ENCODE measurements at places on chromosomes 6 and 20.

DNA sequence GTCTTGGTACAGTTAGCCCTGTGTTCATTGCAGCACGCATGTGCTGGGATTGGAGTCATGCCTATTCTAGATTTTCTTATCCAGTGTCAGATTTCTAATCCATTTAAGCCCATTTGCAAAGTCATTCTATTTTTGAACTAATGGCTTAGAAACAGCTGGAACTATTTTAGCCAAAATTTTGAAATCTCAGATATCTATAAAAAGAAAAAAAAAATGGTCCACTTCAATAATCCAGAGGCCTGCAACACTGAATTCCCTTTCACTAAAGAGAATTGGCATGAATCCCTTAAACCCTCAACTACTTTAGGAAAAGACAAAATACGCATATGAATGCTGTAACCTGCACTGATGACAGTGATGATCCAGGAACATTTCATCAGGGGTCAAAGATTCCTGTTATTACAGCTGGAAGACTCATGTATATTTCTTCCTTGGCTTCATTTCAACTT lies 1.5 kb downstream of the COL21A1 start:
- no peak for DNase-seq

DNA sequence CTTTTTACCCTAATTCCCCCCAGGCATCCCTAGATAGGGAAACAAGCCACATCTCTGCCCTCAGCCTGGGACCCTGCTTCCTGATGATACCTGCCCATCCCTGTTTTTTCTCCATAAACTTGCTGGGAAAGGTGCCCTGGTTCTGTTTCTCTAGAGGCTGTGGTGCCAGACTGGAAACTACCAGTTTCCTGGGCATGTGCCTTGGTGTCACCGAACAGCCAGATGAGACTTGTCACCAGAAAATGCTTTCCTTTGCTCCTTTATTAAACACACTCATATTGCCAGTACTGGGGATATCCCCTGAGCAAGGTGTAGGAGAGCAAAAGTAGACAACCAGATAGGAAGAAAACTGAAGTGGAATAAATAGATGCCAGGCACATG lies 16.8 kb downstream of the SRSF3 start:
- DNase-seq: no peak

DNA sequence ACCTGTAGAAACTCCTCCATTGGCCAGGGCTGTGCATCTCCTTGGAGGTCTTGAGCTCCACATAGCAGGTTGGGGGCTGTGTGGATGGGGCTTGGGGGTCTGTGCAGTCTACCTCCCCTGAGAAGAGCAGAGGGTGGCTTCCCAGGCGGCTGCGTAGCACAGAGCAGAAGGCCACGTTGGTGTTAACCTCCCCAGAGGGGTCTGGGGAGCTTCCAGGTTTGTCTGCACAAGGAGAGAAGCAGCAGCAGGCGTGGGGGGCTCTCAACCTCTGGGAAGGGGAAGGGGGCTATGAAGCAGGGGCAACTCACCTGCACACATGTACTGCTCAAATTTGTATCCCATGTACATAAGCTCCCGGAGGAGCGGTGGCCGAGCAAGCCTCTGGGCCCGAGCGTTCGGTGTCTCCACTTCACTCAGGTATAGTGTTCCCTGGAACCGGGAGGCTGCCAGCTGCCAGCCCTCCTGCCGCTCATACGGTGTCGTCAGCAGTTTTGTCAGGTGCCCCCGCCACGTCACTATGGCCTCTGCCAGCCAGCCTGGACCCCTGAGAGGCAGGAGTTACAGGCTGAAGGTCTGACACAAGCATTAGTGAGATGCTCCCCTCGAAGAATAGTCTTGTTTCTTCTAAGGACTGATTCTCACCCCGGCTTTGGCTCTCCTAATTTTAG lies 1.2 kb downstream of the DXO start:
- no peak for DNase-seq

DNA sequence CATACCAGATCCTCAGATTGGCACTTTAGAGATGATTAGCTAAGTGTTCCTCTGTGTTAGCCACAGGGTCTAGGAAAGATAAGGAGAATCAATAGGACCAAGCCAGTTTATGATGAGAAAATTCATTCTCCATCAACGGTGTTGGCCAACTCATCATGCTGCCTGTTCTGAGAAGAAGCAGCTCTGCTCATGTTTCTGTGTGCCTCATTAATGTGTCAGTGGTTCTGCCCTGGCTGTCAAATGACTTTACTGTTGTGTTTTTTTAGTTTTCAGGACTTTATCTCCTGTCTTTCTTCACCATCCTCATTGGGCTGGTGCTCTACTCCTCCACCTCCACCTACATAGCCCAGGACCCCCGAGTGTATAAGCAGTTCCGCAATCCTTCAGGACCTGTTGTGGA lies 234.3 kb upstream of the PLN start:
- DNase-seq: no peak

DNA sequence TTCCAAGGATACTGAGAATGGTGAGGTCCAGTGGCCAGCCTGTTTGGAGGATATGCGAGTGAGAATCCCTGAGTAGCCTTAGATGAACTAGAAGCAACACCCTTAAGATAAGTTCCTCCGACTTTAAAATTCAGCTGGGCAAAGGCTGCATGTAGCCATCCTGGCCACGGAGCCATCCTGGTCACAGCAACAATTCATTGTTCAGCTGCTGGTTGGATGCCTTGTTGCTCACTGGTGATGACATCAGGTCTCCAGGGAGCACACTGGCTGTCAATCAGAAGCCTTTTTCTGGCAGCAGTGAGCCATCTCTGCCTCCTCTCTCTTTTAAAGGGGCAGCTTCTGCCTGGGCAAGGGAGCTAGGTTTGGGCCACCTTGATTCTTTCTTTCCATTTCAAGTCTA lies 22.4 kb upstream of the RIMS4 start:
- peak; percentile 34 for DNase-seq

DNA sequence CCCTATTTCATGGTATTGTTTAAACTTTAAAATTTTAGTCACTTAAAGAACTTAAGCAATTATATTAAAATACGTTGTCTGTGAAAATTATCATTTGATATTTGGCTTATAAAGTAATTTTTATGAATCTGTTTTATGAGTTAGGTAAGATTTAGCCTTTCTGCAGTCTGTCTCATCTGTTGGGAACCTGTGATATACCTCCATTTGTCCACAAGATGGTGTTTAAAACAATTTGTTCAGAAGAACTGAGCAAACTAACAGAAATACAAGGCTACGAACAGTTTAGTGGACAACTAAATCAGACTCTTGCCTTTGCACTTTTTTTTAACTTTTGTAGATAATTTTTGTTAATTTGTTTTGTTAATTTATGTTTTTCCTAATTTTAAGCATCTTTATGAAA lies 92.4 kb downstream of the COL9A1 start:
- no peak for DNase-seq

- DNase-seq: no peak
Observed at GRCh38 chr20:25061103-25061799, 3.3 kb upstream of the ACSS1 start.

- DNase-seq: no peak
Observed at GRCh38 chr6:21027507-21027906, 493.2 kb downstream of the CDKAL1 start.

DNA sequence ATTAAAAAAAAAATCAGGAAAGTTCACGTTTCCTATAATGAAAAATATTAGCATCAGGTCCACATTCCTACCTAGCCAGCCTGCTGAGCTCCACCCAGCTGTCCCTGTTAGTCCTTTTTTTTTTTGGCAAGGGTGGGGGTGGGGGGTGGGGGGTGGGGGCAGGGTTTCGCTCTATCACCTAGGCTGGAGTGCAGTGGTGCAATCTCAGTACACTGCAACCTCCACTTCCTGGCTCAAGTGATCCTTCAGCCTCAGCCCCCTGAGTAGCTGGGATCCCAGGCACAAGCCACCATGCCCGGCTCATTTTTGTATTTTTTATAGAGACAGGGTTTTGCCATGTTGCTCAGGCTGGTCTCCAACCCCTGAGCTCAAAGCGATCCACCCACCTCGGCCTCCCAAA lies 7.5 kb upstream of the SLC2A10 start:
- no peak for DNase-seq

- DNase-seq: no peak
Observed at GRCh38 chr6:82138075-82138791, 109.3 kb downstream of the IBTK start.

- DNase-seq: no peak
Observed at GRCh38 chr6:168181876-168182275, 102.9 kb upstream of the FRMD1 start.

DNA sequence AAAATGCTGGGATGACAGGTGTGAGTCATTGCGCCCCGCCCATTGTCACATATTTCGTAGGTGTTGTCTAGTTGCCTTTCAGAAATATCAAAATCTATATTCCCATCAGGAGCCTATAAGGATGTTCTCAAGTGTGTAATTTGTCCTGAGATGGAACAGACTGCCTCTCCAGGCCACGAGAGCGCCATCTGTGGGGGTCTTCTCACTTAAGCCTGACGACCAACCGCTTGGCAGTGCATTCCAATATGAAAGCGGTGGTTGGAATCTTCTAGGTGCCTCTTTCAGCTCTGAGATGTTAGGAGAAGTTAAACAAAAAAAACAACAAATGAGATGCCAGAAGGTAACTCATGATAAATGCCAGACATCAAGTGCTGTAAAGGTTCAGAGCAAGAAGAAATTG lies 488.5 kb downstream of the QKI start:
- no peak for DNase-seq

DNA sequence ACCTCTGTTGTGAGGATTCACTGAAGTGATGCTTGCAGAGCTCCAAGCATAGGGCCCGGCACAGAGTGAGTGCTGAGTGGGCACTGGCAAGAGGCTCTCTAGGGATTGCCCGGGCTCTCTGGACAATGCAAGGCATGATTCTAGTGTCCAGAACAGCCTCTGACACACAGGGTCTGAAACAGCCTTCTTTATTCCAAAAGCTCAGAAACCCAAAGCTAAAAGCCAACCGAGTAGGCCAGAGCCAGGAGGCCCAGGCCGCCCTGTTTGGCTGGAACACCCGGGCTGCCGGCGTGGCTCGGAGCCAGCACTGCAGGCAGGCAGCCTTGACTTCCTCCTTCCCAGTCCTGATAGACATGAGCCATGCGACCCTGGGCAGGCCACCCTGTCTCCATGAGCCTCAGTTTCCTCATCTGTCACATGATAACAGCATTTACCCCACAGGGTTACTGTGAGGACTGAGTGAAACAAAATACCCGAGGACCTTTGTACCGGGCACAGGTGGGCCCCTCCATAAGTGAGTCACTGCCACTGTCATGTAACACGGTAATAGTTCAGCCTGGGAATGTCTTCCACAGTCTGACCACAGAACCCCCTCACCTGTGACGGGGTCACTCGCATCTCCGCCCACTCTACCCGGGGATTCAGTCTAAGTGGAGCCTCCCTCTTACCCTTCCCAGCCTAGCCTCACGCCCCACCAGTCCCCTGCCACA lies 51.5 kb downstream of the PTPRT start:
- no peak for DNase-seq

DNA sequence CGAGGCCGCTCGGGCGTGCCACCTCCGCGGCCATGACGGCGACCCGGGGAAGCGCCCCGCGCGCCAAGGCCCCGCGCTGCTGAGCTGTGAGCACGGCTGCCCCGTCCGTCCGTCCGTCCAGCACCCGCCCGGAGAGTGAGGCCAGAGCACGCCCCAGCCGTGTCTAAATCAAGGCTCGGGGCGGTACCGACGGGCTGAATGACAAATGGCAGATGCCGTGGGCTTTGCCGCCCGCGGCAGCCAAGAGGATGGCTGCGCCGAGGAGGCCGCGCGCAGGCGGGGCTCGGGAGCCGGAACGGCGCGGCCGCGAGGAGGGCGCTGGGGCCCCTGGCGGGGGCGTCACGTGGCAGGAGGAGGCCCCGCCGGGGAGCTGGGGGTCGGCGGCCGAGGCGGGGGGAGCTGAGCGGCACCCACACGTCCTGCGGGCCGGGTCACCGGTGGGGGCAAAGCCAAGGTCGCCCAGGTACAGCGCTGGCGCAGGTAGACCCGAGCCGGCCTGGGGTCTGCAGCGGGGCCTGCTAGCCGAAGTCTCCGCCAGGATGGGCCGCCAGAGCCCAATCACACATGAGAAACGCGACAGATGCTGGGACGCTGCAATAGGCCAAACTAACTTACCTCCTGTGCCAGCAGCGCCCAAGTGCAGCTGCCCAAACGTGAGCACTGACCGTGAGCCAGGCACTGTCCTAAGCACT lies at the start of gene PLAGL1:
TSS of gene PLAGL1 (minus strand) at position 140 of the 692 bp plus-strand sequence. CDS start 60,123 bp downstream, outside the sequence.
- DNase-seq: no peak

DNA sequence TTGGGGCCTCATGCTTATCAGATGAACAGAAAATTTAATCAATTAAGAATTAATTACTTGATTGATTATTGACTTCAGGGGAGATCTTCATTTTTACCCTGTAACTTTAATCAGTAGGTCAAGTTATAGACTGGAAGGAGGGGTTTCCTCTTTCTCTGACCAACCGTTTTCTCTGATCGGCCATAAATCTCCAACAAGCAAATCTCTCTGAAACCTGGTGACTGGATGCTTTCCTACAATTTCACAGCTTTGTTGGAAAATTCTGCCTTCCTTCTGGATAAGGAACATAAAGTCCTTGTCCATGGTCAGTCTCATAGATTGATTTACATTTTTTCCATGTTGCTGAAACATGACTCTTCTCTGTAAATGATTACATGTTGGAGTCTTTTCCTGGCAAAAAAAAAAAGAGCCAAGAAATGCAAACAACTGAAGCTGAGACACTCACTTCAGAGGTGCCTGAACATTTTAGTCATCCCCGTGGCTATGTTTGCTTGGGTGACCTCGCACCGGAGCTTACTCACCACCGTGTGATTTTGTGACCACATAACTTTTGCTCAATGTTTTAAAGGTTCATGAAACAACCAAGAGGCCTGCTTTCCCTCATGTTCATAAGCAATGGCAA lies 31.0 kb downstream of the IRF4 start:
- DNase-seq: no peak

DNA sequence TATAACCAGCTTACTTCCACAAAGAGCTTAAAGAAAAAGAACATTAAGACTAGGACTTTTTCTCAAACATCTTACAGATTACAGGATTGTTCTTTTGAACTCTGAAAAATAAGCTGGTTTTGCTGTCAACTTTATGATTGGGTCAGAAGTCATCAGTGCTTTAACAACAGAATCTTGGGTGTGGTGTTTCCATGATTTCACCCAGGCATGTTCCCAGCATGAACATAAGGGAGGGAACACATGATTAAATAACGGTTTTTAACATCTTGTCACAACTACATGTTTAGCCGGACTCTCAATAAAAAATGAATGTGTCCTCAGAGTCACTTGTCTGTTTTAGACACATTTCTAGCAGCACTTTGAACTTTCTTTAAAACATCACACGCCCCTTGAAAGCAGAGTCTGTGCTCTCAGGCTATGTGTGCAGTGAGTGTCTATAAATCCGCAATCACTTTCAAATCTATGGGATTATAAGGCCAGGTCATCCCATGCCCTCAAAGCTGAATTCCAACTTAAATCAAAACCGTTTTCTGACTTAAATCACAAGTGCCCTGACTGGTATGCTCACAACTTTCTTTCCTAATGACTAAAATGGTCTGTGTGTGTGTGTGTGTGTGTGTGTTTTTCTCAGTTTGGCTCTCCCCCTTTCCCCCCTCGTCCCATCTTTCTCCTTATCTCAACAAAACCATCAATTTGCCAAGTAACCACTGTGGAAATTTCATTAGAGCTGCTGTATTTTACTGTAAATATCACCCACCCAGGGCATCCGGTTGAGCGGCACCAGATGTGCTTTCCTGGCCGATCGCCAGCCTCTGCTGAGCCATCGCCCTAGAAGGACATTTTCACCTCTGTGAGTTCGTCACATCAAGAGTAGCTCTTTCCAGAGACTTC lies 216.8 kb upstream of the DTNBP1 start:
- no peak for DNase-seq

GRCh38 chr6:40825102-40825501 lies 213.9 kb downstream of the UNC5CL start:
- DNase-seq: no peak

Data from NCI-H1436 (cell line).